ENCODE measurements at places on chromosomes 12 and 14.

- peak; percentile 54 for DNase-seq
- H3K36me3 ChIP-seq: no peaks in the 10 kb centered on the region
- no peak overlapping the region for H3K27ac ChIP-seq
- peaks cover 3% of the 10 kb centered on the region for H3K4me1 ChIP-seq
- H3K27me3 ChIP-seq: no peaks in the 10 kb centered on the region
Observed at GRCh38 chr14:91573894-91574837, 64.1 kb upstream of the PPP4R3A start.

- H3K27me3 ChIP-seq: no peaks in the 10 kb centered on the region
- no peaks in the 10 kb centered on the region for H3K36me3 ChIP-seq
- H3K4me1 ChIP-seq: no peaks in the 10 kb centered on the region
- no peak overlapping the region for H3K4me3 ChIP-seq
Observed at GRCh38 chr14:50254248-50254647, 22.9 kb upstream of the SOS2 start.

GRCh38 chr14:76792422-76792821, 20.3 kb downstream of the ANGEL1 start:
- no peaks in the 10 kb centered on the region for H3K27me3 ChIP-seq
- no peak overlapping the region for H3K27ac ChIP-seq
- DNase-seq: no peak
- H3K4me1 ChIP-seq: no peaks in the 10 kb centered on the region
- H3K36me3 ChIP-seq: peaks cover 21% of the 10 kb centered on the region
- no peak overlapping the region for H3K4me3 ChIP-seq

GRCh38 chr12:122866950-122867607, 28.8 kb downstream of the VPS37B start:
- peaks cover 11% of the 10 kb centered on the region for H3K4me1 ChIP-seq
- DNase-seq: no peak
- H3K36me3 ChIP-seq: peaks cover 68% of the 10 kb centered on the region

DNA sequence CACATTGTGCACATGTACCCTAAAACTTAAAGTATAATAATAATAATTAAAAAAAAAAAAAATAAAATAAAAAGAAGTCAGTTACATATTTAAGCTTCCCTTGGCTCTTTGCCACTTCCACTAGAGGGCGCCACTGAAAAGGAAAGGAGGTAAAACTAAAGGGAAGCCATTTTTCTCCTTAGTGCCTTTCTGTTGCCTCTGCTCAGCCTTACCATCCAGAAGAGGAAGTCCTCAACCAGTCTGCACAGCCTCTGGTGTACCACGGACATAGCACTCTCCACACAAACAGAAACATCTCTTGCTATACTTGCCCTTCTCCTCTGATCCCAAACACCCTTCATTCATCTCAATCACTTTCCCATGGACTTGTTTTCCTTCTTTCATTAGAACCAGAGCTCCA, 169.0 kb upstream of the EEA1 start:
- no peak overlapping the region for H3K4me3 ChIP-seq
- DNase-seq: peak; percentile 43
- H3K27ac ChIP-seq: no peak overlapping the region
- H3K36me3 ChIP-seq: no peaks in the 10 kb centered on the region

- H3K4me3 ChIP-seq: no peak overlapping the region
- no peaks in the 10 kb centered on the region for H3K27me3 ChIP-seq
- DNase-seq: no peak
- peaks cover 12% of the 10 kb centered on the region for H3K36me3 ChIP-seq
- no peak overlapping the region for H3K27ac ChIP-seq
- H3K4me1 ChIP-seq: peaks cover 34% of the 10 kb centered on the region
Observed at GRCh38 chr14:69773571-69774276, 6.8 kb downstream of the SRSF5 start.

GRCh38 chr12:97650242-97650641, 187.6 kb downstream of the RMST start:
- no peaks in the 10 kb centered on the region for H3K4me1 ChIP-seq
- H3K27me3 ChIP-seq: no peaks in the 10 kb centered on the region
- no peak overlapping the region for H3K4me3 ChIP-seq
- H3K36me3 ChIP-seq: no peaks in the 10 kb centered on the region

DNA sequence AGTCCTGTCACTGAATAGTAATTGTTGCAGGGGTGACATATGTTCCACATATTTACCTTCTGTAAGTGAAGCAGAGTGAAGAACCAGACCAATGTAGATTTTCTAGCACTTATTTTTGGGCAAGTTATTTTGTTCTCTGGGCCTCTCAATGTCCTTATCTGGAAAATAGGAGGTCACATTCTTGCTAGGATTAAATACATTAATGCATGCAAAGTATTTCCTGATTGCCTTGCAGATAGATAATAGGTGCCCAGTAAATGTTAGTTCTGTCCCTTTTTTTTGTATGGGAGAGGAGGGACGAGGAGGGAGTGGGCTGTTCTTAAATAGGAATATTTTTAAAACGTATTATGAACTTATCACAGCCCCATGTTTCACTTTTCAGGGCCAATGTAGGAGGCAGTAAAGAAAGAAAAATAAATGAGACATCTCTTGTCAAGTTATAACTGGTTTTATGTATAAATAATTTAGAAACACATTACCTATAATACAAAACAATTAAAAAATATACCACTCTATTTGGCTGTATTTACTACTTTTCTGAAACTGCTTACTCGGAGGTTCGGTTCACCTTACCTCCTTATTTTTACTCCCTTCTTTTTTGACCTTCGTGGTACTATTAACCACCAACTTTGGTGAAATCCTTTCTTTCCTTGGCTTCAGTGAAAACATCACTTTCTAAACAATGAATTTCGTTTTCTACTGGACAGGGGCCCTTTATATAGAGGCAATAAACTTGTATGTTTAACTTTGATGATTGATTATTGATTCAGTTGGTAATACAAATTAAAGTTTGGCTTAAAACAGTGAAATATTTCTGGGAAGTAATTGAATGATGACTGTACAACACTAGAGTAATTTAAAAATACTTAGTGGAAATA, 41.9 kb downstream of the DIP2B start:
- H3K4me1 ChIP-seq: peaks cover 2% of the 10 kb centered on the region
- H3K27me3 ChIP-seq: no peaks in the 10 kb centered on the region
- no peak overlapping the region for H3K4me3 ChIP-seq
- DNase-seq: no peak

GRCh38 chr12:120110550-120111501, 5.7 kb downstream of the RAB35 start:
- peak overlapping the region; percentile 60 for H3K27ac ChIP-seq
- H3K36me3 ChIP-seq: peaks cover 26% of the 10 kb centered on the region
- H3K4me1 ChIP-seq: peaks cover 71% of the 10 kb centered on the region
- H3K27me3 ChIP-seq: no peaks in the 10 kb centered on the region
- DNase-seq: peak; percentile 51

- H3K4me3 ChIP-seq: peak overlapping the region; percentile 80
- H3K27ac ChIP-seq: peak overlapping the region; percentile 87
- H3K27me3 ChIP-seq: no peaks in the 10 kb centered on the region
- no peaks in the 10 kb centered on the region for H3K36me3 ChIP-seq
- H3K4me1 ChIP-seq: peaks cover 35% of the 10 kb centered on the region
Observed at GRCh38 chr12:52007982-52008510, 1.3 kb downstream of the TAMALIN start.

DNA sequence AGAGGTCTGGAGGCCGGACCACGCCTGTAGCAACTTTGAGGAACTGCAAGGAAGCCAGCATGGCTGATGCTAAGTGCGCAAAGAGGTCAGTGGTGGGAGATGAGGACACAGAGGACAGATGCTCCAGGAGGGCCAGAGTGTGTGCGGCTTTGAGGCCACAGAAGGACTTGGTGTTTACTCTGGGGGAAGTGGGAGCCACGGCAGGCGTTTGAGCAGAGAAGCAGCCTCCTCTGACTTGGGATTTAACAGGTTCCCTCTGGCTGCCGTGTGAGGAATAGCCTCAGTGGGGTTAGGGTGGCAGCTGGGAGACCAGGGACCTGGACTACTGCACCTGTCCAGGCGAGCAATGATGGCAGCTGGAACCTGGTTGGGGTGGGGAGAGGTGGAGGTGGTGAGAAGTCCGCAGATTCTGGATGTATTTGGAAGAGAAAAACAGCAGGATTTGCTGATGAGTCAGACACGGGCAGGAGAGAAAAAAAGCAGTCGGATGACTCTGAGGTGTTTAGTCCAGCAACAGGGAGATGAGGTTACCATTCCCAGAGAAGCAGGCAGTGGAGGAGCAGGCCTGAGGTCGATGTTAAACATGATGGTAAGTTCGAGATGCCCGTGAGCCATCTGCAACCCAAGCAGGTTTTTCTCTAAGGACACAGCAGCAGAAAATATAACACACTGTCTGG, 143.5 kb downstream of the SCARB1 start:
- H3K36me3 ChIP-seq: no peaks in the 10 kb centered on the region
- H3K27ac ChIP-seq: no peak overlapping the region
- H3K27me3 ChIP-seq: no peaks in the 10 kb centered on the region

- peaks cover 8% of the 10 kb centered on the region for H3K4me1 ChIP-seq
- H3K27me3 ChIP-seq: no peaks in the 10 kb centered on the region
- H3K4me3 ChIP-seq: no peak overlapping the region
- DNase-seq: no peak
- H3K27ac ChIP-seq: no peak overlapping the region
- peaks cover 14% of the 10 kb centered on the region for H3K36me3 ChIP-seq
Observed at GRCh38 chr14:103495854-103496253, 26.8 kb downstream of the CKB start.

DNA sequence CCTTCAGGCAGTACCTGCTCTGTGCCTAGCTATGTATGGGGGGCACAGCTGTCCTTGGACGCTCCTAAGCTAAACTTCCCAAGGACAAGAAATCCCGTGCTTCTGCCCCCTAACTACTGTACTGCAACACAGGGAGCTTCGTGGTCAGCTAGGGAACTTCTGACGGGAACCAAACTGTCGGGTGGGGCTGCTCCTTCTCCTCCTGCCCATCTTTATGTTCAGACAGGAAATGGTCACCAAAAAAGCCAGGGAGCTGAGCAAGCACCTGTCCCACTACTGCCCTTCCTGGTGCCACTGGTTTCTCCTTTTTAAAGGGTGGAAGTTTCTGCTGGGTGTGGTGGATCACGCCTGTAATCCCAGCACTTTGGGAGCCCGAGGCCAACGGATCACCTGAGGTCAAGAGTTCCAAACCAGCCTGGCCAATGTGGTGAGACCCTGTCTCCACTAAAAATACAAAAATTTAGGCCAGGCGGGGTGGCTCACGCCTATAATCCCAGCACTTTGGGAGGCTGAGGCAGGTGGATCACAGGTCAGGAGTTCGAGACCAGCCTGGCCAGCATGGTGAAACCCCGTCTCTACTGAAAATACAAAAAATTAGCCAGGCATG, 26.6 kb downstream of the PXN start:
- H3K27ac ChIP-seq: no peak overlapping the region
- H3K4me1 ChIP-seq: peaks cover 99% of the 10 kb centered on the region
- H3K36me3 ChIP-seq: no peaks in the 10 kb centered on the region
- H3K27me3 ChIP-seq: no peaks in the 10 kb centered on the region

DNA sequence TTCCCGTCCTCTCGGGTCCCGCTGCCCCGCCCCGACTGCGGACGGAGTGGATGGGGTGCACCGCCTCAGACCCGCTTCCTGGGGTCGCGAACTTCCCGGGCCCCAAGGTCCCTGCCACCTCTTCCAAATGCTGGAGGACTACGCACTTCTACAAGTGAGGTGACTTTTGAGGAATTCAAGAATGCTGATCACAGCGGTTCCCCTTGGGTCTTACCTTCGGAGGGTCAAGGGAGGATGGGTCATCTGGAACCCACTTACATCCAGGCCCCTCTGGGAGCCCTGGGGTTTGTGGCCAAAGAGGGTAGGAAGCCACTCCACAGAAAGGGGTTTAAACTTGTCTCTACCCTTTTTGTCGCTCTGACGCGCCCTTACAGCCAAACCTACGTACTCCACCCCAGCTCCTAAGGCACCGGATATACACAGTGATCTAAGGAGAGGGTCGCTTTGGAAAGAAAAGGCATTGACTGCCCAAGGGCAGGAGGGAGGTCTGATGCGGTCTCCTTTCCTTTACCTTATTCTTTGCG, 532 bp upstream of the PRKD1 start:
- no peak overlapping the region for H3K27ac ChIP-seq
- DNase-seq: no peak
- no peak overlapping the region for H3K4me3 ChIP-seq
- H3K27me3 ChIP-seq: peaks cover 20% of the 10 kb centered on the region

GRCh38 chr12:32874078-32874477, 22.5 kb downstream of the PKP2 start:
- no peaks in the 10 kb centered on the region for H3K36me3 ChIP-seq
- H3K4me3 ChIP-seq: no peak overlapping the region
- no peaks in the 10 kb centered on the region for H3K4me1 ChIP-seq
- H3K27me3 ChIP-seq: peaks cover 6% of the 10 kb centered on the region

DNA sequence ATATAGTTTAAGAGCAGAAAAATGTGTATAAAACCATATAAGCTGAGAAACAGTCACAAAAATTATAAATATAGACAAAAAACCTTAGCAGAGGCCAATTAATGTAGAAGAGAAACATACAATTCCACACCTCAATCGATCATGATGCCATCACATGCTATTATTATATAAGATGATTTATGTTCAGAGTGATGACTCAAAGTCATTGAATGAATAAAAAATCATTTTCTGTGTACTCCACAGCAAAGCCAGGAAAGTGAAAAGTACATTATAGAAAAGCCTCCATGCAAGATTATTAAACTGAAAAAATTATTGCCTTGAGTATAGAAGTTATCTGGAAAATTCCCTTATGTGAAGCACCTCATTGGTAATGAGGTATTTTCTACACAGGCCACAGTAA, 229.2 kb upstream of the PPFIA2 start:
- no peak for DNase-seq
- no peak overlapping the region for H3K4me3 ChIP-seq
- no peaks in the 10 kb centered on the region for H3K36me3 ChIP-seq
- no peaks in the 10 kb centered on the region for H3K4me1 ChIP-seq
- H3K27ac ChIP-seq: no peak overlapping the region

GRCh38 chr12:29486972-29487371, 10.5 kb downstream of the OVCH1 start:
- no peaks in the 10 kb centered on the region for H3K4me1 ChIP-seq
- no peak overlapping the region for H3K27ac ChIP-seq
- no peak overlapping the region for H3K4me3 ChIP-seq
- peaks cover 8% of the 10 kb centered on the region for H3K27me3 ChIP-seq
- no peaks in the 10 kb centered on the region for H3K36me3 ChIP-seq

- H3K36me3 ChIP-seq: no peaks in the 10 kb centered on the region
- H3K4me1 ChIP-seq: no peaks in the 10 kb centered on the region
- H3K27ac ChIP-seq: no peak overlapping the region
- H3K4me3 ChIP-seq: no peak overlapping the region
- H3K27me3 ChIP-seq: no peaks in the 10 kb centered on the region
Observed at GRCh38 chr12:112969547-112970306, 8.6 kb upstream of the OAS2 start.

GRCh38 chr12:30805959-30806358, 51.2 kb upstream of the CAPRIN2 start:
- no peak for DNase-seq
- no peaks in the 10 kb centered on the region for H3K27me3 ChIP-seq
- H3K4me3 ChIP-seq: no peak overlapping the region
- no peaks in the 10 kb centered on the region for H3K36me3 ChIP-seq
- H3K27ac ChIP-seq: no peak overlapping the region
- no peaks in the 10 kb centered on the region for H3K4me1 ChIP-seq
